ENCODE measurements at places on chromosomes 16 and 17.

GRCh38 chr16:35725949-35726348, 2266.5 kb downstream of the TP53TG3F start:
- DNase-seq: no peak

GRCh38 chr17:82242977-82243647, 14.3 kb downstream of the SLC16A3 start:
- no peak for DNase-seq

- no peak for DNase-seq
Measured at GRCh38 chr16:19338335-19338734, 52.8 kb downstream of the CLEC19A start.

- no peak for DNase-seq
Measured at GRCh38 chr16:11409398-11409797, 64.1 kb downstream of the RMI2 start.

DNA sequence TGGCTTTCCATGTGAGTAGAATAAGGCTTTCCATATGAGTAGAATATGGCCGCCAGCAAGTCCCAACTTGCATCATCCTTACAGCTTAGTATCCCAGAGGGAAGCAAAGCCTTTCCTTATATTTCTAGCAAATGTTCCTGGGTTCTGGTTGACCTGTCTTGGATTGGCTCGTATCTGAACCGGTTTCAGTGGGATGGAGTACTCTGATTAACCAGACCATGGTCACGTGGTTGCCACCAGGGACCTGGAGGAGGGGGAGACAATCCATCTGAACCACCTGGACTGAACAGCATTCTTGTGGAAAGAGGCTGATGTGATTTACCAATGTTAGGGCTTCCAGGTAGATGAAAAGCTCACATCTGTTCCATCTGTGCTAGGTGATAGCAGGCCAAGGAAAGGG, 89.0 kb downstream of the SHISA6 start:
- no peak for DNase-seq

DNA sequence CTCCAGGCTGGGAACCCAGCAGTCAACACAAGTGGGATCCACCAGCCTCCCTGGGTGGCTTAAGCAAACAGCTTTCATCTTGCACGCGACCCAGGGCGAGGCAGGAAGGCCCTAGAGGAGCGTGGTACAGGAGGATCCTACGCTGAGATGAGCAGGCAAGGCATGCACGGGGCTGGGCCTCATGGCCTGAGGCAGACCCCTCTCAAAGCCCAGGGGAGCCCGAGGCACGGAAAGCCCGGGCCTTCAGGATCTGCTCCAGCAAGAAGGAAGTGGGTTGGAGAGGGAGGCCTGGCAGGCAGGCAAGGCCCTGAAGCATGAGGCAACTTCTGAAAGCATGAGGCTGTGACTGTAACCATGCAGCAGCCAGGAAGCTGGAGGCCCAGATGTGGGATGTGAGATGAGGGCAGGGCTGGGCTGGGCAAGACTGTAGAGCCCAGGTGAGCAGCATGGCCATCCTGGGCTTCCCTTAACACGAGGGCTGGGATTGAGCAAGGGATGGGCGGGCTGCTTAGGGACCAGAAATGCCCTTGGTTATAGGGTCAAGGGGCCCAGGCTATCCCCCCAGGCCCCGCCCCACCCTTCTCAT, 338.7 kb downstream of the C16orf95 start:
- no peak for DNase-seq

DNA sequence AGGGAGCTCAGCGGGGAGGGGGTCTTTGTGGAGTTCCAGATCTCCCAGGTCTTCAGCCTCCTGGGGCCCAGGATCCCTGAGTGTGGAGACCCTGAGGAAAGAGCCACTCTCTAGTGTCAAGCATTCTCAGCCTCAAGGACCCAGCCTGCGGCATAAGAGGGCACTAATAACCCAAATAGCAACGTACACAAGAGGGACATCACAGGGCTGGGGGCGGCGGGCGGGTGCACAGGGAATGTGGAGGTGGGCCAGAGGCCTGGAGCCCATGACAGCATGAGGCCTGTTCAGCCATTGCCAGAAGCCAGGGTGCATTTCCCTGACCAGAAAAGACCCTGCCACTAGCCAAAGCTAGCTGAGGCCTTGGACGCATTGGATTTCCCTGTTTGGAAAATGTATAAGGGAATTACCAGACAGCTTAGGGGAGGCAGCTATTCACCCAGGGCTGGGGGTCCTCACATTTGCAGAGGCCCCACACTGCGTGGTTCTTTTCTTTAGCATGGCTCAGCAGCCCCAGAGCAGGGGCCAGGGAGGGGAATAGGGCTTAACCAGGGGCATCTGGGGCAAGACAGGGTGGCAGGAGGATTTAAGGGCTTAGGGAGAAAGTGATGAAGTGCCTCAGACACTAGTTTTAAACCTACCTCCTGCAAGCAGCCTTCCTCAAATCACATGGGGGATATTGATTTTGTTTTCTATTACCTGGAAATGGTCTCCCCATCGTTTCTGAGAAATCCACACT, 13.5 kb upstream of the ALOX15B start:
- no peak for DNase-seq

GRCh38 chr17:42199416-42200011, 5.2 kb upstream of the GHDC start:
- no peak for DNase-seq

Measured in activated CD4-positive, CD25-positive, alpha-beta regulatory T cell (primary cell).